Hematopoietic multipotent progenitor cell treated with erythropoietin and hydrocortisone succinate and interleukin-3 and kit ligand, for 17 days (in vitro differentiated cells): ENCODE measurements at places on chromosomes 7 and 10.

GRCh38 chr7:29988424-29989256 is 961 bp downstream of the SCRN1 start:
- DNase-seq: no peak

DNA sequence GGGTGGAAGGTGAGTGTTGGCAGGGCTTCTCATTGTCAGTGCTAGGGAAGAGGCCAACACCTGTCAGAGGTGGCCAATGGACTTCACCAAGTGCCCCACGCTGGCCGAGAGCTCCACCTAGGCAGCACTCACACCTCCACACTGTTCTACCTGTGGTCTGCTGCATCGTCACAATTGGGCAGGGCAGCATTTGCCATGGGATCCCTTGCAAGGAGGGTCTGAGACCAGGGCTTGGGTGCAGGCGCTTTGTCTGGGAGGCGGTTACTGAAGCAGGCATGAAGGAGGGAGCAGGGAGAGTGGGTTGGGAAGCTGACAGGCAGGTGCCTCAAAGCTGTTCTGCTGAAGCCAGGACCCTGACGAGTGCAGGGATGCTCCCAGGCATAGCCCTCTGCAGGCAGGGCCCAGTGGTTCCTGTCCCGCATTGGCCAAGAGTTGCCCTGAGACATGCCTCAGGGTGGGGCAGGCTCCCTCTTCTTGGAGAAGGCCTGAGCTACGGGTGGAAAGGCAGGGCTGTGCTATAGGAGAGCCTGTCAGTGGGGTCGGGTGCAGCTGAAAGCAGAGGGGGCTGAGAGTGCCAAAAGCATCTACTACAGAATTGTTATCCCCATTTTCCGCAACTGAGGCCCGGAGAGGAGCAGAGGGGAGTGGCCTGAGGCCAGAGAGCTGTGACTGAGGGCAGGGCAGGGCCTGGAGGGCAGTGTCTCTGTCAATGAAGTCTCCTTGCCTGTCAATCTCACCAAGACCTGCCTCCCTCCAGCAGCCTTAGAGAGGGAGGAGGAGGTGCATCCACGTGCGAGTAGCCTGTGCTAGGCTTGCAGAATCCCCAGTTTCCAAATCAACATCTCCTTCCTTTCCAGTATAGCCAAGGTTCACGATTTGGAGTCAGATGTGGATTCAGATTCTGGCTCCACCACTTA is 4.0 kb downstream of the RBP3 start:
- no peak for DNase-seq

DNA sequence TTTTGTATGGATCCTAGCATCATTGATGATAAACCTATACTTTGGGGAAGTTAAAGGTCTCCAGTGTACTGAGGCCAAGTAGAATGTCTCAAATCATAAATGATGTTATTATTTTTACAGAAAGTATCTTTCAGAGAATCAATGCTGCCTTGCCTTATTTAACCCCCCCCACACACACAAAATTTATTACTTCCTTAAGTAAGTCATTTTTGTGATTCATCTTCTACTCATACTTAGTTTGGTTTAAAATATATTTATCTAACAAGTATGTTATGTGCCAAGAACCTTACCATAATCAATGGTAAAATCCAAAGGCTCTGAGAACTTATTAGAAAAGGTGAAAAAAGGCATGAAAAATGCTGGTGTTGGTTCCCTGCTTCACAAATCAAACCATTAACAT is 18.8 kb upstream of the CLDN12 start:
- DNase-seq: no peak

- DNase-seq: peak; percentile 34
These were observed 16.9 kb downstream of the PCGF6 start for GRCh38 chr10:103333934-103334520.
